ENCODE measurements at places on chromosomes 3 and 15.

- DNase-seq: peak; percentile 32
Observed at GRCh38 chr3:54900838-54901591, 26.8 kb downstream of the LRTM1 start.

DNA sequence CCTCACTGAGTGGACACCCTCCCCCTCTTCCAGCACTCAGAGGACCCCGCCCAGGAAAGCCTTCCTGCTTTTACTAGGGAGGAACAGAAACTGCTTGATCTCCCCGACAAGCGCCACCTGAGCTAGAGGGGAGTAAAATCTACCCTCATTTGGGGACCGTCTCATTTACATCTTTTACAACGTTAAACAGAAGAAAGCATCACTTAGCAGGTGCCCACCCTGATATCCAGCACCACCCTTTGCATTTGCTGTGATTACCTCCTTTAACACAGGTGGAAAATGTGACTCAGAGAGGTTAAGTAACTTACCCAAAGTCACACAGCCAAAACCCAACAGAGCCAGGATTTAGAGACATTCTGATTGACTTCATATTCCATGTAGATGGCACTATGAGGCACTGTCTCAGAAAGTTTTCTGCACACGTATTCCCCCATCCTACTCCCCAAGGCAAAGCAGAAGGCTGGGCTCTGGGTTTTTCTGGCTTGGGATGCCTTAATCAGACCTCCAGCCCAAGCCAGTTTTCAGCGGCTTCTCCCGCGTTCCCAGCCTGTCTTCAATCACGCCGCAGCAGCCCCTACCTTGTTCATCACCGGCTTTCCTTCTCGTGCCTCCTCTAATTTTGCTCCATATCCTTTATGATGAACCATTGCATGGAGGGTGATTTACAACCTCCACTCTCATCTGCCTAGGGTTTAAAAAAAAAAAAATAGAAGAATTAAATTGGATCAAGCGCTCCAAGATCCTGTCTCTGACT is 314.6 kb upstream of the PROK2 start:
- DNase-seq: no peak

DNA sequence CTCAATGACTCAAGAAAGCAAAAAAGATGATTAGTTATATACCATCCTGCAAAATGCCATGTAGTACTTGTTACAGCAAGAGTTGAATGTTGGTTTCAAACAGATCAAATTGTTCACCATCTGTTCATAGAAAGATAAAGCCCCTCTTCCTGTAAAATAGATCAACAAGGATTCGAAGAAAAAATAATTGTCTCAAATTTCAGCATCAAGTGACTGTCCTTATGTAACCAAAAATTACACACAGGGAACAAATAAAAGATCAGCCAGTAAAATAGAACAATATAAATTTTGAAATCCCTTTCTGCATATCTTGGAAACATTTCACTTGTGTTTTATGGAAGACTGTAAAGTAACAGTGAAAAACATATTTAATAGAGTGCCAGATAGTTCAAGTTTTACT is 165.1 kb upstream of the STAC start:
- no peak for DNase-seq

- peak; percentile 82 for DNase-seq
Observed at GRCh38 chr3:13022348-13023234, 50.6 kb downstream of the IQSEC1 start.

GRCh38 chr3:49434731-49435130 is 5.6 kb upstream of the NICN1 start:
- no peak for DNase-seq

DNA sequence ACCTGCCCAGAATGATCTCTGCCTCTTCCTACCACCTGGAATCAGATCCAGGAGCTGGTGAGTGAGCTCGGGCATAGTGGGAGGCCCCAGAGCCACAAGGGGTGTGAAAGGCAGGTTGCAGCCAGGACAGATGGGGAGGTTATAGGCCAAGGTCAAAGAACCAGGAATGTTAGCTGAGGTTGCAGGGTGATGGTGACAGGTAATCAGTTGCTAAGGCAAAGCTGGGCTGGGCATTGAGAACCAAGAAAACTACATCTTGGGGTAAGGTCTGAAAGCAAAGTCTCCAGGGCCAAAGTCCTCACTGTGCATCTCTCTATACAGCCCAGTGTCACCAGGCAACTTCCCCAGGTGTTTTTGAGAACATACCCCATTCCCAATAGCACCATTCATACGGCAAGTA is 38.4 kb upstream of the SLC6A11 start:
- no peak for DNase-seq

DNA sequence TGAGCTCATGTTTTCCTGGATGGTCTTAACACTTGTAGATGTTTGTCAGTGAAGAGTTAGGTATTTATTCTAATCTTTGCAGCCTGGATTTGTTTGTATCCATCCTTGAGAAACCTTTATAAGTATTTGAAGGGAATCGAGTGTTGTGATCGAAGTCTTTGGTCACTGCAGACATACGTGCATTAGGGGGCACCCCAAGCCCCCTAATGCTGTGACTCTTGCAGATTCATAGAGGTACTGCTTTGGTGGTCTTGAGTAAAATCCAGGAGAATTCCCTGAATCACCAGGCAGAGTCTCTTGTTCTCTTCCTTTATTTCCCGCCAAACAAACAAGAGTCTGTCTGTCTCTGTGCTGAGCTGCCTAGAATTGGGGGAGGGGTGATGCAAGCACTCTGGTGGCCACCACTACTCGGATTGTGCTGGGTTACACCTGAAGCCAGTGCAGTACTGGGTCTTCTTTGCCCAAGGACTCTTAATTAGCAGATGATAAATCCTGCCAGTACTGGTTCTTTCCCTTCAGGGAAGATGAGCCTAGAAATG is 170.5 kb upstream of the POU1F1 start:
- no peak for DNase-seq

- DNase-seq: no peak
Observed at GRCh38 chr3:160257606-160258005, 32.4 kb downstream of the C3orf80 start.

DNA sequence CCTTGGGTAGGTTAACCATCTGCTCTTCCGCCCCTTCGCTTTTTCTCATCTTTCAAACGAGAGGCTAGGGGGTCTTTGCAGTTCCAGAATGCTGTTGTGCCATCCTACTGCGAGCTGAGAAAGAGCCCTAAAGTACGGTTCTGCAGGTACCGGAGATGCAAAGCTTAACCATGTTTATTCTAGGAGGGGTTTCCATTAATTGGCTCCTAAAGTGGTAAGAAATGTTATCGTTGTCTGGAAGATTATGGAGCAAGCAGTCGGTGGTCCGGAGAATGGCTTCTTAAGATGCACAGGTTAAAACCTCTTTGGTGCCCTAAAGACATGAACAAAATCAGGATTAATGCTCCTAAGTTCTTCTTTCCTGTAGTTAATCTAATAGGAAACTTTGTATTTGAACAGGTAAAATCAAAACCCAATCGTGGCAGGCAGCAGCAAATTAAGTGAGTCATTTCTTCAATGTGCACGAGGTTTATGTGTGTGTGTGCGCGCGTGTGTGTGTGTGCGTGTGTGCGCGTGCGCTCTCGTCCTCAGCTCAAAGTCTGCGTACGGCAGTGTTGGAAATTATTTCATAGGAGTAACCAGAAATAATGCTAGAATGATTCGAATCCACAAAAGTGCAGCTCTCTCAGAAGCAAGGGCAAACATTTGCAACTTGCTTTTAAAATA is 772 bp downstream of the FAM81A start:
- peak; percentile 9 for DNase-seq

DNA sequence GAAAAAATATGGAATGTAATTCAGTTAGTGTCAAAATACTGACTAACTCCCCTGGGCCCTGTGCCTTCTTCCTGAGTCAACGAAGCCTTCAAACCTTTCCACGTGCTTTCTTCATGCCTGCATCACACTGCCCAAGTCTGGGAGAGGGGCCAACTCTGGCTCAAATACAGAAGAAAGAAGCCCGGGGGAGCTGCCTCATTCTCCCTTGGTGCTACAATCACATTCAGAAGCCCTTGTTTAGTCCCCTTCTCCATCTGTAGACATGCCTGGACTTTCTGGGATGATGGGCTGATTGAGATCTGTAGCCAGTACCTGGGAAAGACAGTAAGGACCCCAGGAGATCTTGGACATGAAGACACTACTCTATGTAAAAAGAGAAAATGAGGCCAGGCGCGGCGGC is 77.8 kb upstream of the GSK3B start:
- peak; percentile 83 for DNase-seq

DNA sequence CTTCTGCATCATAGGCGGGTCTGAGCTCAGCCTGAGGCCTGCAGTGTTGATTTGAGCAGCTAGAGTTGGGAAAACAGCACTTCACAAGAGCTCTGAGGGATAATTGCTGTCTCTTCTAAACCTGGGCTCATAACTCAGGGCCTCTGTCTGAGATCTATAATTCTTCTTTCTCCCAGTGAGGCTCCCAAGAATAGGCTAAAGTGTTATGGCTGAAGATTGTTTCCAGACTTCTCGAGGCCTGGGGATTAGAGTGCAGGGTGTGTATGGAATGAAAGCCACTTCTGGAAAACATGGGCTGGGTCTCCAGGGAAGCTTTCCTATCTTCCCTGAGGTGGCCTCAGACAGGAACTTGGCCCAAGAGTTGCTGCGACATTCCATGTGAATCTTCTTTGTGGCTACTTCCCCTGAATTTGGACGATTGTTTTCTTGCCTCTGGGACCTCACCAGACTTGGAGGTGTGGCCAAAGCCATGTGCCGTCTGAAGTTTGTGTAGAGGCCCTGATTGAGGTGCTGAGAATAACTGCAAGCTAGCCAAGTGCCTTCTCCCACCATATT is 26.5 kb downstream of the MTMR14 start:
- no peak for DNase-seq

GRCh38 chr3:176755977-176756376 is 441.3 kb downstream of the TBL1XR1 start:
- no peak for DNase-seq

DNA sequence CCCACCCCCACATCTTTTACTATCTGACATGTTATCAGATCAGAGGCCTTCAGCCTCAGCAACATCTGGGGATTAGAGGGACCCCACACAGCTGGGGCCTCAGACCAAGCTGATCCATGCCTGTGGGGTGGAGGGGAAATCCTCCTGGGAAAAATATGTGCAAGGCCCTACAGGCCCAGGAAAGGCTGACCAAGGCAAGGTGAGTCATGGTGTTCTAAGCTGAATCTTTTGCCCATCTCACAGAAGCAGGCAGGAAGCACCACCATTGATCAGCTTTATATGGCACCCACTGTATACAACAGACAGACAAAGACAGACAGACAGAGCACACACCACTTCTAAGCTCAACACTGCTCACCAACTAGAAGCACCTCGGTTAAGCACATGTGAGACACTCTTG is 12.4 kb upstream of the PARP6 start:
- DNase-seq: no peak

GRCh38 chr3:188241883-188242282 is 87.9 kb downstream of the LPP start:
- peak; percentile 74 for DNase-seq

DNA sequence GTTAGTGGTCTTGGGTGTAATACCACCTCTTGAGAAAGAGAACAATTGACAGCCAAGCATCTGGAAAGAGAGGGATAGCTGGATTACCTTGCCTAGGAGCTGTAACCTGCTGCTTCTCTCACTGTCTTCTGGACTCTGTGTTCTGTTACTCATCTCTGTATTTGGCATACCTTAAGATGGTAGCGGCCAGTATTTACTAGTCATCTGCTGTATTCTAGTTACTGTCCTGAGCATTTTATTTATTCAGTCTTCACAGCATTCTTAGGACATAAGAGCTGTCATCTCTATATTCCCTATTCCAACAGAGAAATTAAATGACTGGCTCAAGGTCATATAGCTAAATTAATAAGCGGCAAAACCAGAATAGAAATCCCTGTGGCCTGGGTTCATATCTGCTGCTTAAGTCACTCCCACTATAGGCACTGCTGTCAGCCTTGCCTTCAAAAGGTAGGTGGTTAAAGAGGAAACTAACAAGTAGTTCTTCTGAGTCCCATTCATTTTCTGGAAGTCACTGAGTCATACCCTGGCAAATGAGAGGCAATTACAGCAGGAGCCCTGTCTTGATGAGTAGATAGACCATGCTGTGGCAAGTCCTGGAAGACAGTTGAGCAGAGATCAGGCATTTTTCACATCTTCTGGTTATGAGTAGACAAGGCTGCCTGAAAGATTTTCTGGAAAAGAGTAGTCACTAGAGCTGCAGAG is 68.2 kb downstream of the RAB7A start:
- DNase-seq: peak; percentile 84

DNA sequence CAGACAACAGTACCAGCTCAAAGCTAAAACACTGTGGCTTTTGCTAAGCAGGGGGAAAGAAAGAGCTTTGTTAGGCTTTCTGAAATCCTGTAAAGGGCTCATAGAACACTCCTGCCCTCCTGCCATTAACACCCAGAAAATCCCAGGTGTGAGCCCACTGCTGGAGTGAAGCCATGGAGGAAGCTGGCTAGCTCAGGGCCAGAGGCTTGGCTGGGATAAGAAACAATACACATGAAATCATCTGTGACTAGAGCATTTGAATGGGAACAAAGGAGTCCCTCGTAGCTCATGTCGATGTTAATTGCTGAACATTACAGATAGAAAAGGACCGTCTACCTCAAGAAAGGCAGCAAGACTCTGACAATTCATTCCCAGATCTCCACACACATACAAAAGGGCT is 23.5 kb downstream of the RUVBL1 start:
- no peak for DNase-seq

- DNase-seq: no peak
Observed at GRCh38 chr15:66761726-66762595, 59.9 kb downstream of the SMAD6 start.

DNA sequence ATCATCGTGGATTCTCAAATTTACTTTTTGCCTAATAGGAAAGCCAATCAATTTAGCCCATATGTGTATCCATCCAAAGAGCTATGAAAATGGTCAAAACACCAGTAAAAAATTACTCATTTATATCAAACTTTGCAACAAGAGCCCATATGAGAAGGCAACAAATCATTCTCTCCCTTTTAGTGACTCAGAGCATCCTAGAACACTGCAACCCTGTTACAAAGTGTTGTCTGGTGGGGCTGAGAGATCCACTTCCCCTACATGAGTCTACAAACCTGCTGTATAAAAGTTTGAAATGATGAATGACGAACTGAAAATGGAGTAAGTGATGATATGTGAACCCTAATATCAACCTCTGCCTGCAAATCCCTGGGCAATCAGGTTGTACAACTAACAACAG is 23.3 kb downstream of the PDZRN3 start:
- peak; percentile 48 for DNase-seq

- DNase-seq: no peak
Observed at GRCh38 chr3:119313461-119313860, 19.3 kb downstream of the ARHGAP31 start.

GRCh38 chr15:89143503-89144162 is 55.4 kb downstream of the ABHD2 start:
- DNase-seq: peak; percentile 93

DNA sequence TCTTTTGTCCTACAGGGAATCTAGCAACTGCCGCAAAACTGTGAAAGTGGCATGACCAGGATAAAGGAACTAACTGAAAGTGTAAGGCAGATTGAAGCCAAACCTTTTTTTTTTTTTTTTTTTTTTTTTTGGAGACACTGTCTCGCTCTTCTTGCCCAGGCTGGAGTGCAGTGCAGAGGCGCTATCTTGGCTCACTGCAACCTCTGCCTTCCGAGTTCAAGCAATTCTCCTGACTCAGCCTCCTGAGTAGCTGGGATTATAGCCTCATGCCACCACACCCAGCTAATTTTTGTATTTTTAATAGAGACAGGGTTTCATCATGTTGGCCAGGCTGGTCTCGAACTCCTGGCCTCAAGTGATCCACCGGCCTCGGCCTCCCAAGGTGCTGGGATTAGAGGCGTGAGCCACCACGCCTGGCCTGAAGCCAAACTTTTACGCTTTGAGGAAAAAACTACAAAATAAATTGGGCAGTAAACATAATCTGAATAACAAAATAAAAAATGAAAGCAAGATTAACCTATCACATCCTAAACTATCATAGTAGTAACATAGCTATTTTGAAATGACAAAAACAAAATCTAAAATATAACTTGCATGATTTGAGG is 9.7 kb downstream of the SLTM start:
- no peak for DNase-seq
